ENCODE measurements at places on chromosomes 1 and 21.

DNA sequence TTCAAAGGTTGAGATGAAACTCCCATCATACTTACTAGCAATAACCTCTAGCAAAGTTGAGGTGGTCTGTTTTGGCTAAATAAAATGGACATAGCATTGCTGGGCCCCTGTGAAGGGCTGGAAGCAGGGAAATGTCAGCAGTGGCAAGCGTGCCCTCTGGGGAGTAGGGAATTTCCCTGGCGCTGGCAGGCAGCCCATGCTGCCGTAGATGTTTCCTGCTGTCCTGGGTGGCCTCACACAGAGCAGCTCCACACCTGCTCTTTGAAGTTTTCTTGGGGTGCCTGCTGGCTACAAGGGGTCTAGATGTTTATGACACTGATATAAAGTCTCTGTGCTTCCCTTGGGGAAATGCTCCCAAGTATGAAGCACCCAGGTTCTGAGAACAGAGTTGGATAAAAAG lies 30.2 kb downstream of the ADARB1 start:
- DNase-seq = no peak

DNA sequence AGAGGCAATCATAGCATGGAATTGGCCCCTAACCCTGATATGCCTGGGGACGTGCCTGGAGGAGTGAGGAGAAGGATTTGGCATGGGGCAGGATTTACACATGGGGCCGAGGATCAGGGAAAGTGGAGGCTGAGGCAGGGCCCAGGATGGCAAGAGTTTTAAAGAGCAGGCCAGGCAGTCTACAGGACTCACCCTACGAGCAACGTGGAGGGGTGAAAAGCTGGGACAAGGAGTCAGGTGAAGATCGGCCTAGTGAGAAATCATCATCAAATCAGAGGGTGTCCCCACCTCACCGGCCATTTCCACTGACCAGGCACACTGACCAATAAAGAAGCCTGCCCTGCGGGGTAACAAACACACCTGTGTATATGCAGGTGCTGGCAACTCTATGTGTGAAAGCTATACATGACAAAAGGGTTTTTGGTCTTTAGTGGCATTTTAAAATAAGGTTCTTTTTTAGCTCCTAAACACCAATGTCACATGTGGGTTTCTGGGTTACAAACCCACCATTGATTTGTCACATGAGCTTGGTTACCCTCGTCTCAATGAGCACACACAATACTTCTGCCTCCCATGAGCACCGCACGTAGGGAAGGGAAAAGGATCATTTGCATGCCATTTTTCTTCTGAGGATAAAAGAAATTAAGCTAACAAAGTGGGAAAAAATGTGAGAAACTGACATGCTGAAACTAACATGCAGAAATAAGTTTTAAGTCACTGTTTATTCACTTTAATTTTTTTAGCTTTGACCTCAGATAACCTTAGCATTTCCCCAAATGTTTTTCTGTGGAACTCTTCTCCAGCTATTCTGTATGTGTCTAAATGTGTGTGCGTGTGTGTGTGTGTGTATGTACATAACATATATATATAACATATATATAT lies 168.1 kb upstream of the EDN2 start:
- DNase-seq = no peak

DNA sequence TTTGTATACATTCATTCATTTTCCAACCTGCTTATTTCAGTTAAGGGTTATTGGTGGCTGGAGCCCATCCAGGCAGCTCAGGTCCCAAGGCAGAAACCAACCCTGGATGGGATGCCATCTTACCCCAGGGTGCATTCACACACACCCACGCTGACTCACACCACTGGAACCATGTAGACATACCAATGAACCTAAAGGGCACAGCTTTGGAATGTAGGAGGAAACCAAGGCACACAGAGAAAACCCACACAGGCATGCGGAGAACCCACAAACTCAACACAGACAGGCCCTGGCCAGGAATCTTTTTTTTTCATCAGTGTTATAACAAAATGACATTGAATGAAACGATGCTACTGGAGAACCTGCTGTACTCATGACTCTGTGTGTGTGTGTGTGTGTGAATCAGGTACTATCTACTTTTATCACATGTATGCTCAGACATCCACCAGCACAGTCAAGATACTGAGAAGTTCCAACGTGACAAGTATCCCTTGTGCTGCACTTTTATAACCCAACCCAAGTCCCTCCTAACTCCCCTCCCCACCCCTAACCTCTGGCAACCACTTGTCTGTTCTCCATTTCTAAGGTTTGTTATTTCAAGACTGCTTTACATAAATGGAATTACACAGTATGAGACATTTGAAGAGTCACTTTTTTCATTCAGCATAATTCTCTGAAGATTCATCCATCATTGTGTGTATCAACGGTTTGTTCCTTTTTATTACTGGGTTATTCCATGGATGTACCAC lies 286.8 kb upstream of the PLD5 start:
- DNase-seq = no peak

DNA sequence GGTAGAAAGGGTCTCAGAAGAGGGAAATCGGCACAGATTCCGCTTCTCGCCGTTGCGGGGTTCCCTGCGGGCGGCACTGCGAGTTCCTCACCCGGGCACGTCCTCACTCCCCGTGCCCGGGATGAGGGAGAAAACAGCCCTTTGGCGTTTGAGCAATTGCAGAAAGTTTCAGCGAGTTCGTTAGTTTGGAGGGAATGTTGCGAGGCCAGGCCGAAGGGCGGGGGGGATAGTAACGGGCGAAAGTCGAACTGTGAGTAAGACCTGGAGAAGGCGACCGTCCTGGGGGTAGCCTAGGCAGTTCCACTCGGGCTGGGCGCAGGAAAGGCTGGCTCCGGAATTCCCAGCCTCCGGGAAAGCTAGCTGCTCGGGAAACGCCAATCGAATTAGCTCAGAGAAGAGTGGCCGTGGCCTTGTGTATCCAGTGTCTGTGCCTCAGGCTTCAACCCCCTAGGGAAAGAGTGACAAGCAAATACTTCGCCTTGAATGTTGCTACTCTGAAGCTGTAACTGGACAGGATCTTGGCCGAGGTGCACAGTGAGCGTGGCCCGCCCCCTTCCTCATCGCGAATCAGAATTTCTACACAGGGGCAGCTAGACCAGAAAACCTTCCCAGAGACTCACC lies 787 bp downstream of the PTGFR start:
- DNase-seq = no peak

GRCh38 chr1:48785869-48786268 lies 9.2 kb upstream of the BEND5 start:
- DNase-seq = no peak

DNA sequence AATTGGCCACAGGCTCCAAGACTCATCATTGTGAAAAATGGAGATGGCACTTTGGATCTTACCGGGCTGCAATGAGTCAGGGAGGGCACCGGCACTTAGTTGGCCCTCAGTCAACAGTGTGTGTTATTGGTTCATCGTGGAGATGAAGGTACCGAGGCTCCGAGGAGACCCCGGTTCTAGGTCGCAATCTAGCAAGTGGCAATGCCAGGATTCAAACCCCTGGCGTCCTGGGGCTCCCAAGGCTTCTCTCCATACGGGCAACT lies 49.0 kb upstream of the ACOT11 start:
- no peak for DNase-seq

GRCh38 chr21:34807146-34807880 lies 138.5 kb downstream of the CLIC6 start:
- DNase-seq = peak; percentile 63

- no peak for DNase-seq
Measured at GRCh38 chr1:151370211-151370911, 2.1 kb downstream of the SELENBP1 start.

GRCh38 chr1:92989253-92989652 lies 28.0 kb upstream of the DIPK1A start:
- no peak for DNase-seq

GRCh38 chr1:27000090-27000816 lies 6.8 kb downstream of the TRNP1 start:
- no peak for DNase-seq

DNA sequence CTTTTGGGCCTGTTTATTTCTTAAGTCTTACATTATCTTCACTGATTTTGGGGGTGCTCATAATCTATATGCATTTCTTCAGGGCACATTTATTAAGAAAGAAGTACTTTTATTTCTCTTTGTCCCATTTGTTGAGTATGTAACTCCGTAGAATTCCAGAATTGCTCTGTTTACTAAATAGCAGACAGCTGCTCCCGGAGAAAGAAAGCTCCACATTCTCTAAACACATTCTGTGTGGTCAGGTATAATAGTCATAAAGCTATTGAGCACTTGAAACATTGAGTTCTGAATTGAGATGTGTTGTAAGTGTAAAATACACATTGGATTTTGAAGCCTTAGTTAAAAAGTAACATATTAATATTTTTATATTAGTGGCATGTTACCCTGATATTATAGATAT lies 206.5 kb downstream of the SPATA17 start:
- no peak for DNase-seq

- DNase-seq = no peak
Measured at GRCh38 chr1:68433395-68433794, 16.4 kb downstream of the RPE65 start.

- DNase-seq = peak; percentile 22
Measured at GRCh38 chr1:32924881-32925344, 23.7 kb upstream of the TMEM54 start.

- no peak for DNase-seq
Measured at GRCh38 chr1:928825-929661, 5.3 kb downstream of the SAMD11 start.

- no peak for DNase-seq
Measured at GRCh38 chr1:185158800-185159199, 1.8 kb downstream of the SWT1 start.

GRCh38 chr1:206010060-206010459 lies 6.9 kb upstream of the RAB7B start:
- no peak for DNase-seq

DNA sequence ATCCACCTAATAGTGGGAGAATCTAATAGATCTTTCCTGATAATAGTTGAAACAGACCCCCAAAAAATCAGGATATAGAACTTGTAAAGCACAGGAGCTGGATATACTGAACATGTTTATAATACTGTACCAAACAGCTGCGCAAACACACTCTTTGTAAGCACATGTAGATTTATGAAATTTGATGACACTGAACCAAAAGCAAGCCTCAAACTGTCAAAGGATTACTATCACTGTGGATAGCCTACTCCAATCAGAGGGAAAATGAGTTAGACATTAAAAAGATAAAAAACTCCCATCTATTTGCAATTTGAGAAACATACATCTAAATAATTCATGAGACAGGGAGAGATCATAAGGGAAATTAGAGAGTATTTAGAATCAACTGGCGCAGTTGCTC lies 26.1 kb downstream of the RCAN3 start:
- no peak for DNase-seq

DNA sequence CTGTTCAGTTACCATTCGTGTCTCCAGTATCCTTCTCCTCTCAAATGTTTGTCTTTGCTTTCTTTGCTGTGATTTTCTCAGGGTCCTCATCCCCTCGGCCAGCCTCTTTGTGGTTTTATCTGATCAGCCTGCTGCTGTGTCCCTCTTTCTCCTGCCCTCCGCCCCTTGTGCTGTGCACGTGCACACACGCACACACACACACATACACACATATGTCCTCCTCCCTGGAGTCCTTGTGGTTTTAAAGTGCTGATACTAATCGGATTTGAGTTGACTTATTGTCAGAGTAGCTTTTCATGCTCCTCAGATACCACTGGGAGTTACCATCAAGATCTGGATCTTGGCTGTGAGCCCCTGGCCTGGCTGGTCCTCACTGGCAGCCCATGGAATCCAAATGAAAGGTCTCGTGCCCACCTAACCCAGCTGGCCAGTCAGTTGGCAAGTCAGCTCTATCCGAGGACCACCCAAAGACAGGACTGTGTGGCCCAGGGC lies 34.1 kb downstream of the QSOX1 start:
- no peak for DNase-seq

DNA sequence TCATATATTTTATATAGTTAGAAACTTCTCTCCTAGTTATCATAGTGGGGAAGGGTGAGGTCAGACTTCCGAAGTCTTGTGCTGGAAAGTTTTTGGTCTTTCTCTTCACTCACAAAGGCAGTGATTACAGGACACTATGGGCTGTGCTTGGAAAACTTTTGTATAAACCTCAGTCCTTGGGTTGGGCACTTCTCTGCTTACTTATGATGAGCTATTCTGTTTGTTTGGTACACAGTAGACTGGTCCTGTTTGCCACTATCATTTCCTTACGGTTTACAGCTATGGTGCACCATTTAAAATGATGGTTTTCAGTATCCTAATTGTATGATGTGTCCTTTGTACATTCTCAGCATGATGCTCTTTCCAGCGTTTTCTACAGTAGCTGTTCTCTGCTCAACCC lies 75.5 kb downstream of the MAP3K7CL start:
- DNase-seq = no peak

DNA sequence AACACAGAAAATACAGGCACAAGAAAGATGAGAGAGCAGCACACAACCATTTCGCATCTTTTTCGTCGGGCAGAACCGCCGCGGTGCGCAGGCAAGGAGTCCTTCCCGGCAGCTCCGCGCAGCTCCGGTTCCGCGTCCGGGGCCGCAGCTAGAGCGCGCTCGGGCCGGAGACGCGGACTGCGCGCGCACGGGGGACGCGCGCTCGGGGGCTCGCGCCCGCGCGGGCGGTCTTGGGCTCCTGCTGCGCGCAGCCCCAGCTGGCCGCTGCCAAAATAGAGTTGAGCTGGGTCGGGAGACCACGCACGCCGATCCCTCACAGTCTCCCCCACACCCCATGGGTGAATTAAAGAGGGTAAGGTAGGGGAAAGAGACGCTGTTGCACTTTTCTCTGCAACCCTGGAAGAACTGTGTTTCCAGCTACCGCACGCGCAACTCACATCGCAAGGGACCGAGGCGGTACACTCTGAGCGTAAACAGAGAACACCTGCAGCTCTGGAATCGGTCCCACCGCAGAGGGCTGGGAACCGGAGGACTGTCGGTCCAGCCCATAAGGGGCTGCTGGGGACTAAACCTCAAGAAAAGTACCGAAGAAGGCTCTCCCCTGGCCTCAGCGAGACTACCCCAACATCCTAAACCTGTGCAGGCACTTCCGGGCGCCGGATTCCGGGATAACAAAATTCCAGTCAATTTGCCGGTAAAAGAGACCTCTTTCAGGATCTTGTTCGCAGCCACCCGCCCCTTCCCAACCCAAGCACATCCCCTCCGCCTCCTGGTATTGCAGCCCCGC lies 1.7 kb downstream of the NR5A2 start:
- DNase-seq = no peak

DNA sequence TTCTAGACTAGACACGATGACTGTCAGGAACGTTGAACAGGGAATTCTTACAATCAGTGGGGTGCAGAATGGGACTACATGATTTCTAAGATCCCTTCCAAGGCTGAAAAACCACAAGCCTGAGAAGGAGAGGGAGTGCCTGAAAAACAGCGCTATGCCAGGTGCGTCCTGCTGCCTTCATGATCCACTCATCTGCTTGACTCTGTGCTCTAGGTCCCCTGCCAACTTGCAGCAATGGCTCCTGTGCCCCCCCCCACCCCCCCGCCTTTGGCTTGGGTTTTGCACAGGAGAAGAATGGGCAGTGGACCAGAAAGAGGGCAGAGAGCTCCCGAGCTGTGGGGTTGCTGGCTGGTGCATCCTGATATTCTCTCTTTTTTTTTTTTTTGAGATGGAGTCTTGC lies 5.9 kb downstream of the SLC2A7 start:
- no peak for DNase-seq

Data from activated naive CD4-positive, alpha-beta T cell treated with anti-CD3 and anti-CD28 coated beads, Interleukin-2, amount 50 U/mL, for 16 hours (primary cell).